Subcutaneous preadipocyte (primary cell): ENCODE measurements at places on chromosomes 16 and 17. TPM values are rescaled to one million over a fixed set of nuclear protein-coding genes. Genes with fewer than 3 reads are reported as not detected.

NTN1 gene
- total RNA-seq: 0.20 and 0.37 TPM in 2 replicates

TADA2A gene
- 15.4 and 22.1 TPM in 2 replicates for total RNA-seq

ZNF750 gene
- total RNA-seq: under 0.01 TPM in 1 of 2 replicates, not detected in the other

MEOX1 gene
- total RNA-seq: not detected in 2 replicates
